Aorta (tissue), 5 donors: ENCODE measurements at places on chromosomes 3 and 15. TPM values are rescaled to one million over a fixed set of nuclear protein-coding genes. Genes with fewer than 3 reads are reported as not detected.

- no peak overlapping the region for H3K4me3 ChIP-seq
- DNase-seq, result no peak
- H3K36me3 ChIP-seq, result no peaks in the 10 kb centered on the region
- no peaks in the 10 kb centered on the region for H3K4me1 ChIP-seq
- no peak overlapping the region for H3K27ac ChIP-seq
Observed at GRCh38 chr3:161339517-161340500, 31.5 kb downstream of the SPTSSB start.

NMD3 gene
- total RNA-seq, result 53.8 TPM

SERINC4 gene
- total RNA-seq, result not detected

DNA sequence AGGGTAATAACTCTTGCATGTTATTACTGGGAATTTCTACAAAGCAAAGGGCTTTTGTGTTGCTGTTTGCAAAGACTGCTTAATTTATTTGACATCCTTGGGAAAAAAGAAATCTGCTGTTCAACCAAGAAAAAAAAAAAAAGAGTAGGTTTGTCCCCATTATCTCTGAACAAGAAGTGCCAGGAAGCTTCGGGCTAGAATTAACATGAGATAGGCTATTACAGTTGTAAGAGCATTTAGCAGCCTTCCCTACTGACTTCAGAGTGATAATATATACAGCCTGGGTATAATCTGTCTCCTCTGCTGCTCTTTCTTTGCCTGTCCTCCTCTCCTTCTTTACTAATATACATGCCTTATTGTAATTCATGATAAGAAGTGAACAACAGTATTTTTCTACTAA lies 23.3 kb upstream of the CHMP2B start:
- no peaks in the 10 kb centered on the region for H3K36me3 ChIP-seq
- no peak for DNase-seq
- H3K27ac ChIP-seq, result no peak overlapping the region
- no peaks in the 10 kb centered on the region for H3K4me1 ChIP-seq
- no peaks in the 10 kb centered on the region for H3K27me3 ChIP-seq

TNK2 gene
- 51.7 TPM for total RNA-seq

- H3K27ac ChIP-seq, result no peak overlapping the region
- no peaks in the 10 kb centered on the region for H3K36me3 ChIP-seq
- no peak overlapping the region for H3K4me3 ChIP-seq
- no peaks in the 10 kb centered on the region for H3K4me1 ChIP-seq
- H3K27me3 ChIP-seq, result no peaks in the 10 kb centered on the region
Observed at GRCh38 chr3:3615533-3615932, 183.7 kb upstream of the LRRN1 start.

DNA sequence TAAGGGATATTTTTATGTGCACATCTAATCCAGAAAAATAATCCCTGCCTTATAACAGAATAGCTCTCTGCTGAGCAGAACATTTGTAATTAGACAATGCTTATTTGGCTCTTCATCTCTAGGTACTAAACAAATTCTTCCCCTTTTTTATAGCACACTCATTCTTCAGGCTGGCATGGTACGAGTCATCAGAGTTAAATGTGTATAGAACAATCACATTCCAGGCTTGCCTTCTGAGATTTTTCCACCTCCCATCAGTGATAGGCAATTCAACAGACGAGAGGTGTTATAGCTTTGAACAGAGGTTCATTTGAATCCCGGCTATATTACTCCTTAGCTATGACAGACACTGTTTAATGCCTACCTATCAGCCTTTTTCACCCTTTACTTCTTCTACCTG lies 21.4 kb upstream of the SPPL2A start:
- no peak overlapping the region for H3K4me3 ChIP-seq
- H3K27me3 ChIP-seq, result no peaks in the 10 kb centered on the region
- no peaks in the 10 kb centered on the region for H3K4me1 ChIP-seq
- no peaks in the 10 kb centered on the region for H3K36me3 ChIP-seq
- DNase-seq, result no peak

CFAP100 gene
- total RNA-seq, result not detected

GRCh38 chr3:56773986-56774385 lies 27.8 kb downstream of the ARHGEF3 start:
- no peak for DNase-seq
- no peaks in the 10 kb centered on the region for H3K36me3 ChIP-seq
- no peaks in the 10 kb centered on the region for H3K4me1 ChIP-seq
- H3K27ac ChIP-seq, result no peak overlapping the region
- H3K4me3 ChIP-seq, result no peak overlapping the region
- no peaks in the 10 kb centered on the region for H3K27me3 ChIP-seq

IGF2BP2 gene
- total RNA-seq, result 10.0 TPM

ISL2 gene
- total RNA-seq, result not detected

DNA sequence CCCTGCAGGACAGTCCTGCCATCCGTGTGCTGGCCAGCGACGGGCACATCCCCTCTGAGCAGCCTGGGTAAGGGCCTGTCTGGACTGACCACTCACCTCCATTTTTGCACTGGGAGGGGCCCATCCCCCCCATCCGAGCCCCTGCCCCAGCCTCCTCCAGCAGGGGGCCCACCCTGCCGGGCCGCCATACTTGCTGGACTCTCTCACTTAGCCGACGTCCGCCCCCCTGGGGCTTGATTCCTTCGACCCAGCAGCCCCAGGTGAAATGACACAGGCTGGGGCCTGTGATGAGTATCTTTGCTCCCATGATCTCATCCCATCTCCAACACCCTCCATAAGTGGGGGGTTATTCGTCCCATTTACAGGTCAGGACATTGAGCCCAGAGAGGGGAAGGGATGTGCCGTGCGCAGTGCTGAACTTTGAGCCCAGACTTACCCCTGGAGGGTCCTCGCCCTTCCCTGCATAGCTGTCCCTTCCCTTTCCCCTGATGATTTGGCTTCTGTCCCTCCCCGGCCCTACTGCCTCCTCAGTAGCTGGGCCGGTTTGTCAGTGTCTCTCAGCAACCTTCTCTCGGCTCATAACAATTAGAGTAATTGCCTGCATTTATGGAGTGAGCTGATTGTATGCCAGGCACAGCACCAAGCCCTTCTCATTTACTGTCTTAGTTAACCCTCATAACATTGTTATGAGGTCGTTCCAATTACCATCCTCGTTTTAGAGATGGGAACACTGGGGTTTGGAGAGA lies 4.2 kb downstream of the LMAN1L start:
- H3K27me3 ChIP-seq, result no peaks in the 10 kb centered on the region
- no peak overlapping the region for H3K27ac ChIP-seq
- no peak for DNase-seq

DNA sequence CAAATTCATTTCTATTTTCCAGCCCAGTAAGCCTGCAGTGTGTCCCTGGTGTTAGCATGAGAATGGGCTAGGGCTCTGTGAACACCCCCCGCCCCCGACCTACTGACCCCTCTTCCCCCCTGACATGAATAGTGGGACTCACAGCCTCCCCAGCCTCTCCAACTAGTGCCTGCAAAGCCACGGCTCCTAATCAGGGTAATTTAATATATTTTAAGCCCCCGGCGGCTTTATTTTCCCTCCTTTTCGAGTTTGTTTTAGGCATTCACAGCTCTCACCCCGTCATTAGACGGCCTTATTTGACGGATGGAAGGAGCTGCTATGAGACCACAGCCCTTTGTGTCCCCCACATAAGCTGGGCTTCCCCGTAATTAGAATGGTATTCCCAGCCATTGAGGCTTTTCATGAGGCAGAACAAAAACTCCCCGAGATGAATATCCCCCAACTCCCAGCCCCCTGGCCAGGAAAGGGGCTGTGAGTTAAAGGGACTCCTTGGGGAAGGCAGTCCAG lies 78.3 kb upstream of the POLG start:
- DNase-seq, result no peak
- no peaks in the 10 kb centered on the region for H3K36me3 ChIP-seq
- H3K27me3 ChIP-seq, result no peaks in the 10 kb centered on the region
- H3K27ac ChIP-seq, result no peak overlapping the region

DNA sequence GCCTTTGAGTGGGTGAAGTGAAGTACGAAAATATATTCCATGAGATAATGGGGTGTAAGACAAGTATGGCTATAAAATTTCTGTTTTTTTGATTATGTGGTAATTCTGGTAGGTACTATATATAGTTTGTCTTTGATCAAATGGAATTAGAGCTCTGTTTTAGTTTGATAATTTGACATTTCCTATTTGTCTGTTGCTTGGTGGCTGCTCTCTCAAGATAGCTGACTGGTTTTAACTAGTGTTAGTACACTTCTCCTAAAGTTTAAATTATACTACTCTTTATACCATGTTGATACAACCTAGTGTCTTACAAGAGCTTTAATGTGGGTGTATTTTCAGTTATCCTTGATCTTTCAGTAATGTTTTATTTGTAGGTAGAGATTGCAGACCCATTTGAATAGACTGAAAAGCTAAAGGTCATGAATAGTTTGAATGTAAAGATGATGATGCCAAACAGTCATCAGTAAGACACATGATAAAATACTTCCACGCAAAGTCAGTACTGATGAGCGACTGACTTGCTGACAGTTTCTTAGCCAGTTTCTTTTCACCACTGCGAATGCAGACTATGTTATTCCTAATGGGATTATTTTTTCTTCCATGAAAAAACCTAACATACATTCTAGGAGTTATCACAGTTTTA lies 15.2 kb downstream of the SACM1L start:
- H3K27ac ChIP-seq, result no peak overlapping the region
- H3K36me3 ChIP-seq, result peaks cover 3% of the 10 kb centered on the region
- no peak overlapping the region for H3K4me3 ChIP-seq

GRCh38 chr3:58999134-58999773 lies 50.6 kb downstream of the CFAP20DC start:
- no peak overlapping the region for H3K27ac ChIP-seq
- DNase-seq, result no peak
- H3K4me1 ChIP-seq, result no peaks in the 10 kb centered on the region
- H3K27me3 ChIP-seq, result no peaks in the 10 kb centered on the region
- no peak overlapping the region for H3K4me3 ChIP-seq

ACAD11 gene
- total RNA-seq, result 31.9 TPM

RTP3 gene
- not detected for total RNA-seq

DNA sequence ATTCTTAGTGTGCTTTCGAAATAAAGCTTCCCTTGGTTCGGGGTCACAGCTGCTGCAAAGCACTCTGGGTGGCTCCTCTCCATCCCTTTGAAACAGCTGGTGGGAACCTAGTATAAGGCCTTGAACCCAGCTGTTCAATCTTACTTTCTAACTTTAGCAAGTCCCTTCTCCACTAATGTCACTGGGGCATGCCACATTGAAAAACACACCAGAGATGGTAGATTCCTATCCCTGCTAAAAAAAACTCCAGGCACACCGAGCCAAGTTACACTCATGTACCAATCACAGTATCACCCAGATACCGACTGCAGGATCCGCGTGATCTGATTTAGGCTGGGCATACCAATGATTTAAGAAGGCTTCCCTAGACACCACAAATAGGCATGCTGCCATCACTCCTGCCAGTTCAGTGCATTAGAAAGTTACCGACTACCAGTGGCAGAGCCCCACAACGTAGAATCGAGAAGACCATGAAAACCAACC lies 65.0 kb downstream of the WWTR1 start:
- H3K4me1 ChIP-seq, result peaks cover 10% of the 10 kb centered on the region
- H3K27me3 ChIP-seq, result no peaks in the 10 kb centered on the region
- no peak overlapping the region for H3K27ac ChIP-seq
- no peak for DNase-seq
- H3K4me3 ChIP-seq, result no peak overlapping the region
- H3K36me3 ChIP-seq, result no peaks in the 10 kb centered on the region

DNA sequence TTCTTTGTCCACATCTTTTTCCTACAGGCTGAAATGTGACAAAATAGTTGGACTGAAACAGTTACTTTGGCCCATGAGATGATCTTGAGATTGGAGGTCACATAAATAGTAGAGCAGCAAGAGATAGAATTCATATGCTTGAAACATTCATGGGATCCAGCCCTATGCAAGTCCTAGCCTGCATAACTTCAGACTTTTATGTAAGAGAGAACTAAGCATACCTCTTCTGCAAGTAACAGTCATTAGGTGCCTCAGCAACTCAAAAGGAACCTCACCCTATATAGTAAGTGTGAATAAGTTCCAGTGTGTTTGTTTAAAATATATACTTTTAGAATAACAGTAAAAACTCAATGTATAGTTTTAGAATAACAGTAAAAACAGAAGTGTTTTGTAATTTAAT lies 138.0 kb upstream of the P2RY1 start:
- H3K4me1 ChIP-seq, result no peaks in the 10 kb centered on the region
- H3K27me3 ChIP-seq, result no peaks in the 10 kb centered on the region
- no peak for DNase-seq
- H3K4me3 ChIP-seq, result no peak overlapping the region

- no peak overlapping the region for H3K4me3 ChIP-seq
- H3K4me1 ChIP-seq, result no peaks in the 10 kb centered on the region
- DNase-seq, result no peak
- no peaks in the 10 kb centered on the region for H3K36me3 ChIP-seq
Observed at GRCh38 chr3:2391896-2392295, 293.2 kb downstream of the CNTN4 start.

DNA sequence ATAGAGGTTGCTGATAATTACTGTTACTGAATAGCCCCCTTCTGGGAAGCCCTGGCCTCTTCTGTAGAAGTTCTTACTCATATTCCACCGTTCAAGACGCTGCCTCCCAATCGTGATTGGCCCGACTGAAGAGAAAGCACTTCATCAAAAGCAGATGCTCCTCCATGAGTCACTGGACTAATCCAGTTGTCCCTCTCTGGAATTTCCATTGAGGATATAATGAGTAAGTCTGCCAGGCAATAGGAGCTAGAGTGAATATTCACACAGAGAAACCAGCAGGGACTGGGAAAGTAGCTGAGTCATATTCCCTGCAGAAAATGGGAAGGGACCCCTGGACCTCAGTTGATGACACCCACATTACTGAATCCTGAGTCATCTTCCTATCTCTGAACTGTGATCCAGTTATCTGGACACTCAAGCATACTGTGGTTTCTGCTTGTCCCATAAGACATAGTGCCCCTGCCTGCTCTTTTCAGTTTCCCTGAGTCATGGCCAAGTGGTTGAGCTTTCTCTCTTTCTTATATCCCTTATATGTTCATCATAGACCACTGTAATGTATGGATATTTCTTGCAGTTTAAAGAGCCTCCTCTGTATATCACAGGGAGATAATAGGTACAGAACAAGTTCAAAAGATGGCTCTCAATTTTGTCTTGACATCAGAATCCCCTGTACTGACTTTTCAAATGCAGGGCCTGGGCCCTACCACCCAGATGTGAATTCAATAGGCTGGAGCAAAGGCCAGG lies 151.2 kb upstream of the CDIN1 start:
- H3K4me3 ChIP-seq, result no peak overlapping the region
- H3K4me1 ChIP-seq, result no peaks in the 10 kb centered on the region

ZNF148 gene
- 63.8 TPM for total RNA-seq

MCF2L2 gene
- 1.0 TPM for total RNA-seq
